Mammary epithelial cell (primary cell): ENCODE measurements at places on chromosomes 3 and 15. TPM values are rescaled to one million over a fixed set of nuclear protein-coding genes. Genes with fewer than 3 reads are reported as not detected.

DNA sequence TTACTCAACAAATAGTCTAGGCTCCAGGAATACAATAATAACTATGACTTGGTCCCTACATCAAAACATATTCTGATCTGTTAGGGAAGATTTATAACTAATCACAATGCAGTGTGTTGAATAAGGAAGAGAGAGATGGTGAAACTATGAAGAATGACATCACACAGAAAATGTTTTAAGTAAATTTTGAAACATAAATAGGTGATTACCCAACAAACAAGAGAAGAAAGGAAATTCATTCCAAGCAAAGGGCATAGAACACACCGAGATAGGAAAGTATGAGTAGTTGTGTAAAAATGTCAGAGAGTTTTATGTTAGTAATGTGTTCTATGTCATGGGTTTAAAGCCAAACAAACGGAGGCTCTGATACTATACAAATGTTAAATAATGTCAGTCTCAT is 13.4 kb downstream of the SEC62 start:
- no peak for DNase-seq

- DNase-seq, result peak; percentile 9
Measured at GRCh38 chr3:168467115-168467714, 371.5 kb upstream of the GOLIM4 start.

DNA sequence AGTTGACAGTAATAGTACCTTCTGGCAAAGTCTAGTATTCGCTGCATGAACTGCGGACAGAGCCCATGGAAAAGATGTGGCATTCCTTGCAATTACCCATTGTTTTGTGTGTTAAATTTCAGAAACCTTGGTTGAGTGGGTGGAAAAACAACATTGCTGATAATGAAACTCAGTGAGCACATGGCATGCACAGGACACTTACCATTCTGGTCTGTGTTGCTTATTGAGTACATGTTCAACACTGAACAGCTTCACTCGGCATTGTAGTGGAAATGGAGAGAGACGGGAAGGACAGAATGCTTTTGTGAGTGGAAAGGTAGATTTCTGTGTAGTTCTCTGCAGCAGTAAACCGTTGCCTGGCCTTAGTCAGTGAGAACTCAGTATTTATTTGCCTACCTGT is 165.3 kb downstream of the FNDC3B start:
- DNase-seq, result no peak

Gene SHC4
- 4.8 and 5.5 TPM in 2 replicates for total RNA-seq
